ENCODE measurements at places on chromosomes 16 and 17.

DNA sequence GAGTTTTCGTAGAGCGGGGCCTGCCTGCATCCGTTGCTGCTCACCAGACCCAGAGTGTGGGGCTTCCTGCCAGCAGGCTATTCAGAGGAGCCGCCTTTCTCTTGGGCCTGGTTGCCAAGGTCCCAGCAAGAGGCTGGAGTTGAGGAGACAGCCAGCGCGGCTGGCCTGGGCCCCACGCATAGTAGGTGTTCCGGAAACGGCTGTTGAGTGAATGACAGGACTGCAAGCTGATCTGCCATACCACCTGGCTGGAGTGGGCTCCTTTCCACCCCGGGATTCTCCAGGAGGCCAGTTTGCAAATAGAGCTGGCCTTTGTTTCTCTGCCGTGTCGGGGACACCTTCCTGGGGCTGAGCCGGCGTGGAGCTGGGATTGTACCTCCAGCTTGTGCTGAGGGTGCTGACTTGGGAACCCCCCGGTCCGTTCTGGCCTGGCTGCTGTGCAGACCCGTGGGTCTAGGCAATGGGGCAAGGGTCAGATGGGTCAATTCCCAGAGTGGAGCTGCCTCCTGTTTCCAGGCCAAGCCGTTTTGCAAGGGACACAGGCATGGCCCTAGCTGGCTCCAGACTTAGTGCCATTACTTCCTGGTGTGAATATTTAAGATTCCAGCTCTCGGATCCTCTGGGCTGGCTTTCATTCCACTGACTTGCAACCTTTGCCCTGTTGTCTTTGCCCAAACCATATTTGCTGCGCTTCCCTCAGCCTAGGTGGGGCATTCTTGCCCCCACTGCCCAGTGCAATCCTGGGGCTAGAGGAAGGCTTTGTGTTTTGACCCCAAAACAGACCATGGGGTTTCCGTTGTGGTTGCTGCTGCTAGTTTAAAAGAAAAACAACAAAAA lies 68.8 kb downstream of the CMIP start:
- DNase-seq = no peak

DNA sequence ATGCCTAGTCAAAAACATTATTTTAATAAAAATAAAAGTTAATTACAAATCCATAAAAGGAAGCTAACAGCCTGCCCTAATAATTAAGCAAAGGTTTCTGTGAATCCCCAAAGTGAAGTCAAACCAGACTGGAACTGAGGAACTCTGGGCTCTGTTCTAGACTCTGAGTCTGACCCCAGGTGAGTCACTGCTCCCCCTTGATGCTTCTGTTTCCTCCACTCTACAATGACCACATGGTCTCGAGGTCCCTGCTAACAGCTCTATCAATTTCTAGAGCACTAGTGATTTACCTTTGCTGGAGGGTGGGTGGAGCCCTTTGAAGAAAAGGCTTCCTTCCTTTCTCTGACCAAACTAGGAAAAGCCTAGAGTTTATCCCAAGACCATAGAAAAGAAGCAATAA lies 32.4 kb downstream of the XPO6 start:
- no peak for DNase-seq

GRCh38 chr16:57345021-57345420 lies 13.6 kb upstream of the CCL22 start:
- DNase-seq = no peak

- no peak for DNase-seq
These were observed 41.6 kb downstream of the SPAG9 start for GRCh38 chr17:51079049-51079448.

- no peak for DNase-seq
These were observed 4.7 kb downstream of the SLC13A5 start for GRCh38 chr17:6708357-6708961.

- no peak for DNase-seq
These were observed 197.2 kb downstream of the RGS9 start for GRCh38 chr17:65334406-65334805.

- no peak for DNase-seq
These were observed 7.9 kb upstream of the WFIKKN1 start for GRCh38 chr16:622920-623280.

GRCh38 chr16:82033006-82033405 lies 2.0 kb upstream of the HSD17B2 start:
- DNase-seq = no peak

DNA sequence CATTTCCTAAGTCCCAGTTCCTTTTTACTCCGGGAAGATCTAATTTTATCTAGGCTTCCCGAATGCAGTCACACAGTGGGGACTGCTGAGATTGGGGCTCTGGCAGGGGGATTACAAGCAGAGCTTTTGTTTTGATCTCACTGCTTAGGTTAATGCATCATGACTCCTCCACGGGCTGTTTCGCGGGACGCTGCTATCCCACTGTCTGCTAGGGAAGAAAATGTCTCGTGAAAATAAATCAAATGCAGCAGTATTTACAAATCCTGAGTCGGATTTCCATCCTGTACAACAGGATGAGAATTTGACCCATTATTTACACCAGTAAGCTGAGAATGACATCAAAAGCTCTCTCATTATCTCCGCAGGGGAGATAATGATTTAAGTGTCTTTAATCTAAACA lies 83.8 kb downstream of the CDH11 start:
- DNase-seq = no peak

DNA sequence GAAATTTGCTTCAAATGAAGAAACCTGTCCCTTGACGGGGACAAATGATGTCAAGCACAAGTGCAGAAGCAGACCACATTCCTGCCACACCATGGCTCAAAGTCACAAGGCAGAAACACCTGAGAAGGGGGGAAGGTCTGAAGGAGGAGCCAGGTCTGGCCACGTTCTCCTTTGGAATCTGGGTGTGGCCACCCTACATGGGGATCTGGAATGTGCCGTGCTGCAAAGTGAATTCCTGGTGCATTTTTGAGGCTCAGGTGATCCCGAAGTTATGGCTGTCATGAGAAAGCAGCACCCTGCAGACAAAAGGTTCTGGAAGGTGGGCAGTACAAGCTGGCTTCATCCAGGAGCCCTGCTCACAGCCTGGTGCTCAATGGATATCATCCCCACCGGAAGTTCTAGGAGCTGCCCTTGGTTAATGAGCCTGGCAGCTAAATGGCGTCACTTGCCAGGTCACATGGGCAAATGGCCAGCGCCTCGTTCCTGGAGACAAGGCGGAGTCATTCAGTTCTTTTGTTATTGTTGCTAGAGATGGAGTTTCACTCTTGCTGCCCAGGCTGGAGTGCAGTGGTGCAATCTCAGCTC lies 20.1 kb upstream of the ADCY9 start:
- no peak for DNase-seq

- no peak for DNase-seq
These were observed 4.8 kb upstream of the ERBB2 start for GRCh38 chr17:39695089-39695474.

DNA sequence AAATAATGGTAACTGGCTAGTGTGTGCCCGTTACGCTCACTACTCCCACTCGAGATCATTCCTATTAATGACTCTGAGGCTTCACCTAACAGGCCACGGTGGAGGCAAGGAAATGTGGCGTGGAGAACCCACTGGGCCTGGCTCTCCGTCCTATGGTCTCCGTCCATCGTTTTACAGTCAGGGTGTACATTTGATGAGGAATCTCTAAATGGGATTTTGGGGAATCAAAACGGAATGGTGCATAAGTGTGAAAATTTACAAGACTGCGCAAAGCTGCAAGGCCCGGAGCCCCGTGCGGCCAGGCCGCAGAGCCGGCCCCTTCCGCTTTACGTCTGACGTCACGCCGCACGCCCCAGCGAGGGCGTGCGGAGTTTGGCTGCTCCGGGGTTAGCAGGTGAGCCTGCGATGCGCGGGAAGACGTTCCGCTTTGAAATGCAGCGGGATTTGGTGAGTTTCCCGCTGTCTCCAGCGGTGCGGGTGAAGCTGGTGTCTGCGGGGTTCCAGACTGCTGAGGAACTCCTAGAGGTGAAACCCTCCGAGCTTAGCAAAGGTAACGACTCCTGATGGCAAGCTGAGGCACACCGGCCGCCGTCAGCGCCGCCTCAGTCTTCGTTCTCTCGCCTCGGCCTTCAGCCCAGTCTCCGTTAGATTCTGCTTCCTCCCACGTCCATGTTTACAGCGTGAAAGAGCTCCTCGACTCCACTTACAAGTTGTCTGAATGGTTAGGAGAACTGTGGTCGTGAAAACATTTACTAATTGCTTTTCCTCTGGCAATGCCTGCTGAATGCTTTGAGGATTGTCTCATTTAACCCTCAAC lies at the start of gene RAD51C:
RAD51C (plus strand) TSS at position 364 of the 817 bp plus-strand sequence; CDS start at position 406, 42 bp downstream.
- DNase-seq = peak; percentile 69

DNA sequence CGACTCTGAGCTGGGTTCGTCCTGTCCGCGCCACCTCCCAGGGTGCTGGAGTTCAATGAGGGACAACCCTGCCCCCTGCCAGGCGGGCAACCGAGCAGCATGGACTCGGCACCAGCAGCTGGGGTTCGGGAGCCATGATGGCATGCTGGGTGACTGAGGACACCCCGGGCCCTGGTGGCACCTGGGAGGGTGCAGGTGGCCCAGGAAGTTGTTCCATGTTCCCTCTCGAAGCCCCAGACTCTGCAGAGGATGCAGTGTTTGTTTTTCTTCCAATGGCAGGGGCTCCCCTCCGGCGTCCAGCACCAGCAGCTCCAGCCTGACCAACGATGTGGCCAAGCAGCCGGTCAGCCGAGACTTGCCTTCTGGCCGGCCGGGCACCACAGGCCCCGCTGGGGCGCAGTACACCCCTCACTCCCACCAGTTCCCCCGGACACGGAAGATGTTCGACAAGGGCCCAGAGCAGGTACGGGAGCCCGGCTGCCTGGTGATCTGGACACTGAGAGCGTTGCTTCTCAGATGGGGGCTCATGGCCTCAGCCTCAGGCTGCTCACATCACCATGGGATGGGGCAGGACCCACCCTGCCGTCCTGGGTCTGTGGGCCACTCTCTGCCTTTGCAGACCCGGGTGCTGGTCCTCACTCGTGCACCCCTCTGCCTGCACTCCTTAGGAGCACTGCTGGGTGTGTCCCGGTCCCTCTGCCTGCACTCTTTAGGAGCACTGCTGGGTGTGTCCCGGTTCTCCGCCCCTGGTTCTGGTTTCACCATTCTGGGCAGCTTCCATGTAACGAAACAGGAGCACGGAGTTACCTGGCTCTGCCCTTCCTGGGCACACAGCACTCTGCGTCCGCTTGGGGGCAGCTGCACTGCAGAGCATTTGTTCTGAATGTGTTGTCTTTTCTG lies 68.2 kb upstream of the CHMP6 start:
- DNase-seq = no peak

- peak; percentile 1 for DNase-seq
These were observed 577 bp downstream of the TTC19 start for GRCh38 chr17:15999974-16000827.

DNA sequence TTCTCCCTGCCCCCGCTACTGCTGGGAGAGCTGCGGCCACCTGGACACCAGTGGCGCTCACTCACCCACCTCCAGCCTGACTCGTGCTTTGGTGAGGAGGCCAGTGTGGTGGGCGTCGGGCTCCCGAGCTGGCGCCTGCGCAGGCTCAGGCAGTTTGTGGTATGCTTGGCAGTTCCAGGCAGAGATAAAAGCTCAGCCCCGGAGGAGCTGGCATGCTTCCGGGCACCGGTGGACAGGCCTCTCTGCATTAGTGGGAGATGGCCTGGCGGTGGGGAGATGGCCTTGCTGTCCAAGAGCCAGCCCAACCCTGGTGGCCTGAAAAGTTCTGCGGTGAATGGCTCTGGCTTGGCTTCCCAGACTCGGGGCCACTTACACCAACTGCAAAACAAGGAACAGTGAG lies 4.1 kb downstream of the ADGRG1 start:
- DNase-seq = no peak

- no peak for DNase-seq
These were observed 7.7 kb downstream of the AKTIP start for GRCh38 chr16:53495325-53495724.

GRCh38 chr17:33514369-33514768 lies 221.3 kb upstream of the ASIC2 start:
- no peak for DNase-seq

DNA sequence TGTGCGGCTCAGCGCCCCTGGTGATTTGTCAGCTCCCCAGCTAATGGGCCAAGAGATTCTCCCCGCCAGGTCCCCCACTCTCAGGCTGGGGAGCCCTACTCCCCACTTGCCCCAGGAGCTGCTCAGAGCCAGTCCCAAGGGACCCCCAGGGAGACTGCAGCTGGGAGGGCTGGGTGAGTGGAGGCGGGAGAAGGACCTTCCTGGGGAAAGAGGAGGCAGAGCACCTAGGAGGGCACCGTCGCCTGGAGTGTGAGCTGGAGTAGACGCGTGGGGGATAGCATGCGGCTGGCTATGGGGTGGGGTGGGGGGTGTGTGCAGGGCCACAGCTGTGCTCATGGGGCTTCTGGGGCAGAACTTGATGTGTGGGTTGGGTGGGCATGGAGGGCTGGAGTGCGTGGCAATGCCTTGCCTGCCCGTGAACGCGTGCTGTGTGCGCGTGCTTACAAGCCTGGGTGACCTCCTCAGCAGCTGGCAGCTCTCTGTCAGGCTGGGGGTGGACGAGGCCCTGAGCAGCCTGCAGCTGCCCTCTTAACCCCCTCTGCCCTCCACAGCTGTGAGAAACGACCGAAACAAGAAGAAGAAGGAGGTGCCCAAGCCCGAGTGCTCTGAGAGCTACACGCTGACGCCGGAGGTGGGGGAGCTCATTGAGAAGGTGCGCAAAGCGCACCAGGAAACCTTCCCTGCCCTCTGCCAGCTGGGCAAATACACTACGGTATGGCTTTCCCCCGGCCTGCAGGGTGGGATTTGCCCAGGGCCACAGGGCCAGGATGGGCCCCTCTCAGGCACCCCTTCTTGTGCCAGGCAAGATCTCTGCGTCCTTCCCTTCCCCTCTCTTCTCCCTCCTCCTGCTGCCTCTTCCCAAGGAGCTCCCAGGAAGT lies 12.9 kb downstream of the GJD3 start:
- DNase-seq = no peak

GRCh38 chr16:65783709-65784474 lies 582.6 kb upstream of the CDH5 start:
- DNase-seq = no peak

DNA sequence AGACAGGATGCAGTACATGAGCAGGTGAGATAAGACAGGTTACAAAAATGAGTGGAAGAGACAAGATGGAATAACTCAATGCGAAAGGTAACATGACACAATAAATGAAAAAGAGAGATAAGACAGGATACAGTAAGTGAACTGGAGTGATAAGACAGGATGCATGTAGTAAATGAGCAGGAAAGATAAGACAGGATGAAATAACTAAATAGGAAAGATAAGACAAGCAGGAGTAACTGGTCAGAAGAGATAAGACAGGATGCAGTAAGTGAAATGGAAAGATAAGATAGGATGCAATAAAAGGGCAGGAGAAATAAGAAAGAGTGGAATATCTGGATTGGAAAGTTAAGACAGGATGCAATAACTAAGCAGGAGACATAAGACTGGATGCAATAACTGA lies 8.3 kb upstream of the MYH4 start:
- DNase-seq = no peak

DNA sequence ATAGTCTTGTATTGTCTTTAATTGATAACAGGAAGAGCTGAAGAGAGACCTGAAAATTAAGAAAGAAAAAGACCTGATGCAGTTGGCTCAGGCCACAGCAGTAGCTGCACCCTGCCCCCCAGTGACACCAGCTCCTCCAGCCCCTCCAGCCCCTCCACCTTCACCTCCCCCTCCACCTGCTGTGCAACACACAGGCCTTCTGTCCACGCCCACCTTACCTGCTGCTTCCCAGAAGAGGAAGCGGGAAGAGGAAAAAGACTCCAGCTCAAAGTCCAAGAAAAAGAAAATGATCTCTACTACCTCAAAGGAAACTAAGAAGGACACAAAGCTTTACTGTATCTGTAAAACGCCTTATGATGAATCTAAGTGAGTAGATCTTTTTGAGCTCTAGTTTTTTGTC lies 36.8 kb downstream of the C17orf58 start:
- DNase-seq = no peak

GRCh38 chr17:34068571-34068970 lies 186.5 kb upstream of the CCL2 start:
- no peak for DNase-seq

Data from activated CD4-positive, CD25-positive, alpha-beta regulatory T cell treated with anti-CD3 and anti-CD28 coated beads, Interleukin-2, amount 50 U/mL, for 16 hours (primary cell).